Left forelimb (tissue), 1 donor: ENCODE measurements at places on chromosomes 4 and X.

DNA sequence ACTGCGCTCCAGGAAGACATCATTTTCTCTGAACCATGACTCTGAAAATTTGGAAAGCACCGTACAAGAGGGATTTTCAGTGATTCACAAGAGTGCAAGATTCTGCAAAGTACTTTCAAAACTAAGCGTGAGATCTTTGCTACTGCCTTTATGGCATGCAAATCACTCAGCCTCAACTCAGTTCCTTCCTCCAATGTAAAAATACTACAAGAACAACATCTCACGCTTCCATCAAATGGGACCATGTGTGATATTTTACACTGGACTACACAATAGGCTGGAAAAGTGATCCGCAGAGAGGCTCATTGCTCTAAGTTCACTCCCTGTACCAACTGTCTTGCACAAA, 674 bp upstream of the IL15 start:
- DNase-seq: no peak

GRCh38 chrX:39599339-39599738, 498.4 kb downstream of the BCOR start:
- no peak for DNase-seq

DNA sequence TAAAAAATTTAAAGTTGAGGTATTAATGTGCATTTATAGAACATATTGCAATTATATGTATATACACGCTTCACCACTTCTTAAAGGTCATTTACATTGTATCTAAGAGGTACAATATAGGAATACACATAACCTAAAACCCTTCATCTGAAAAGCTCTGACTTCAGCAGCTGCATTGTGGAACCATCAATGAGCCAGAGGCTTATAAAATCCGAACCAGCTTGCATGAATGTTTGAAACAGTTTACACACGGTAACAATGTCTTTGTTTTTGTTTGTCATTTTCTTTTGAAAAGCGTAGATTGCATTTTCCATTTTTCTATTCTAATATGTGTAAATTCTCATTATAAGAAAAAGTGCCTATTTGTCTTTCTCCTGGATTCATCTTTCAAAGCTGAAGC, 221.6 kb downstream of the DCLK2 start:
- DNase-seq: no peak

GRCh38 chr4:4984186-4984585, 35.1 kb downstream of the CYTL1 start:
- no peak for DNase-seq

DNA sequence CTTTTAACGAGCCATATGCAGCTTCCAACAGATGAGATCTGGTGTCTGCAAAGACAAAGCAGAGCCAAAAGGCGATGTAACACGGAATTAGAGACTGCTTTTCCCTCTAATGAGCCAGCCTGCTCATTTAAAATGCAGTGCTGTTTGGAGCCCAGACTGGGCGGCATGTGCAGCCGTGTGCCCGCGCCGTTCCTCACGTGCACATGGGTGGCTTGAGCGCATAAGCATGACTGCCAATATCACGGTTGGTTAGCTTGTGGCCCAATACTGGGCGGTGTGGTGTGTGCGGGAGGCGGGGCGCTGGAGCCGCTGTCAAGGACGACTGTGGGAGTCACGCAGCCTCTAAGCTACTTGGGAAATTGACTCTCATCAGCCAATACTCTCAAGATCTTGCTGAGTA, 87.0 kb upstream of the SCOC start:
- no peak for DNase-seq

DNA sequence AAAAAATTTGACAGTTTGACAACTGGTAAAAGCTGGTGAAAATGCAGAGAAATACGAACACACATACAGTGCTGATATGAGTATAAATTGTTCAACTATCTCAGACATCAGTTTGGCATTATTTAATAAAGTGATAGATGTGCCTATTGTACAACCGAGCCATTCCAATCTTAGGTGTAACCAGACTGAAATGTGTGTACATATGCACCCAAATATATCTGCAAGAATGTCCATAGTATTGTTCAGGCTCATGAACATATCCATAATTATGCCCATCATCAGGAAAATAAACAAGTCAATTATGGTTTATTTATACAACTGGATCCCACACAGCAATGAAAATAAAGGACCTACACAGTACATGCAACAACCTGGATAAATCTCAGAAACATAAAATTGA, 188.9 kb upstream of the DDX53 start:
- no peak for DNase-seq

DNA sequence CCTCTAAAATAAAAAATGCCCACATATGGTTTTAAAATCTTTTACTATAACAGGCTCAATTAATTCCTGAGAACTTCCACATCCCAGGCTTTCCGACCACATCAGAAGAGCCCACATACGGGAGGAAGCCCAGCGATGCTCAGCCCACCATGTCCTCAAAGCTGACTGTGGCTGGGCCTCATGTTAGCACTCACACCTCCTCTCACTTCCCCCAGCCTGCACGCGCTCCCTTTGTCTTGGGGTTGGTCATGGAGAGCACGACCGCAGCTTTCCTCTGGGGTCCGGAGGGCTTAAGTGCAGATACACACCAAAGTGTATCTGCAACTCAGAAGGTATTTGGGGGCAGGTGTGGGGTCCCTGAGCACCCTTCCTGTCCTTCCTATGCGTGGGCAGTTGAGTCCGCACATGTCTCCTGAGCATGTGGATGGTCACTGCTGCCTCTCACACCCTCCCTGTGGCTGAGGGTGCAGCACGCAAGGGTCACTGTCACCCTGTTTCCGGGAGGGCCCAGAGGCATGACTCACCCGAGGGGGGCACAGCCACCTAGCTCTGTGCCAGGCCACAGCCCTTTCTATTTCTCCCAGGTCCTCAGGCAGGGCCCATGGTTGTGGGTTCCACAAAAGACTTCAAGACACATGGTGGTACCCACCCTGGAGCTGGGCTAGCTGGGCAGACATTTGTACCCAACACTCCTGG, 21.2 kb downstream of the WDR1 start:
- DNase-seq: no peak

- no peak for DNase-seq
Observed at GRCh38 chr4:31234494-31234893, 514.3 kb downstream of the PCDH7 start.

GRCh38 chr4:139658185-139658584, 7.4 kb upstream of the MGST2 start:
- DNase-seq: no peak

GRCh38 chr4:41361794-41362526, 105.2 kb downstream of the UCHL1 start:
- no peak for DNase-seq

DNA sequence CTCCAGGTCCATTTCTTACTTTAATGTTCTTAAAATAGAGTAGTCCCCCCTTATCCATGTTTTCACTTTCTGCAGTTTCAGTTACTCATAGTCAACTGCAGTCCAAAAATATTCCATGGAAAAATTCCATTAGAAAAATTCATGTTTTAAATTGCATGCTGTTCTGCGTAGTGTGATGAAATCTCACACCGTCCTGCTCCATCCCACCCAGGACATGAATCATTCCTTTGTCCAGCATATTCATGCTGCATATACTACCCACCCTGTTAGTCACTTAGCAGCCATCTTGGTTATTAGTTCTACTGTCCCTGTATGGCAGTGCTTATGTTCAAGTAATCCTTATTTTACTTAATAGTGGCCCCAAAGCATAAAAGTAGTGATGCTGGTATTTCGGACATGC, 5.4 kb upstream of the PDLIM5 start:
- DNase-seq: no peak

DNA sequence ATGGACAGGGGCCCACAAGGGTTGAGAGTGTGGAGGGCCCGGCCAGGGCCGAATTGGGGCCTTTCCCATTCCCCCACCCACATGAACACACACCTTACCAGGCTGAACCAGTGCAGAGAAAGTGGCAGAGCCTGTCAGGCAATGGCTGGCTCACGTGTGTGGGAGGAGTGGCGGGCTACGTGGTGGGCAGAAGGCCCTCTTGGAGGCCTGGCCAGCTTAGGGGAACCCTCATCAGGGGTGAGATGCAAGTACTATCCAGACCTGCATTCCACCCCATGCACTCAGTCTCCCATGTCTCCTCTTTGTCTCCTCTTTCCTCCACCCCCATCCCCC, 965 bp downstream of the TCEAL4 start:
- DNase-seq: no peak

- no peak for DNase-seq
Observed at GRCh38 chr4:91170768-91171167, 1043.6 kb downstream of the CCSER1 start.

- DNase-seq: no peak
Observed at GRCh38 chrX:70336767-70337166, 46.9 kb downstream of the KIF4A start.

DNA sequence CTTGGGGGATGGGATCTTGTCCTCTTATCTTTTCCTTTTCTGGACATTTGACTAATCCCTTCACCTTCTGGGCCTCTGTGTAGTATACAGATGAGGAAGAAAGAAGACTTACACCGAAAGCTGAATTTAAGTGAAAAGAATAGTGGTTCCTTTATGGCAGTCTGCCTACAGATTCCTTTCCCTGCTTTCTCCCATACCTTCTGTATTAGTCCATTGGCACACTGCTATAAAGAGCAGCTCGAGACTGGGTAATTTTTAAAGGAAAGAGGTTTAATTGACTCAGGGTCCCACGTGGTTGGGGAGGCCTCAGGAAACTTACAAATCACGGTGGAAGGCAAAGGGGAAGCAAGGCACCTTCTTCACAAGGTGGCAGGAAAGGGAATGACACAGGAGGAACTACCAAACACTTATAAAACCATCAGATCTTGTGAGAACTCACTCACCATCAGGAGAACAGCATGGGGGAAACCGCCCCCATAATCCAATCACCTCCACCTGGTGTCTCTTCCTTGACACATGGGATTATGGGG, 34.0 kb upstream of the CD38 start:
- DNase-seq: no peak

- no peak for DNase-seq
Observed at GRCh38 chr4:128553686-128554515, 255.6 kb upstream of the JADE1 start.

DNA sequence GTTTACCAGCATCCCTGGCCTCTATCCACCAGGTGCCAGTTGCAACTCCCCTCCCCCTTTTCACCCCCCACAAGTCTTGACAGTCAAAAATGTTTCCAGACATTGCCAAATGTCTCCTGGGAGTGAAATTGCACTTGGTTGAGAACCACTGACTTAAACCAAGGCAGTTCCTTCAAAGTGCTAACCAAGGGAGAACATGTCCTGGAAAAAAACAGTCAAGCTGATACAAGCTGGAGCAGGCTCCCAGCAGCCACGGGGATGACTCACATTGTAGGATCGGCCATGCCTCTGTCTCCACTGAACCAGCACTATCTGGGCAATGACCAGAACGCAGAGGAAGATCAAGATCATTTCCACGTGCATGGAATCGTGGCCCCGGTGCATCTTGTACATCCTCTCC, 11.4 kb downstream of the RNF175 start:
- DNase-seq: no peak
